ENCODE measurements at places on chromosomes 2 and 18. TPM values are rescaled to one million over a fixed set of nuclear protein-coding genes. Genes with fewer than 3 reads are reported as not detected.
A peak's percentile ranks its signal among the peaks of the same experiment; 100 is the strongest.

DNA sequence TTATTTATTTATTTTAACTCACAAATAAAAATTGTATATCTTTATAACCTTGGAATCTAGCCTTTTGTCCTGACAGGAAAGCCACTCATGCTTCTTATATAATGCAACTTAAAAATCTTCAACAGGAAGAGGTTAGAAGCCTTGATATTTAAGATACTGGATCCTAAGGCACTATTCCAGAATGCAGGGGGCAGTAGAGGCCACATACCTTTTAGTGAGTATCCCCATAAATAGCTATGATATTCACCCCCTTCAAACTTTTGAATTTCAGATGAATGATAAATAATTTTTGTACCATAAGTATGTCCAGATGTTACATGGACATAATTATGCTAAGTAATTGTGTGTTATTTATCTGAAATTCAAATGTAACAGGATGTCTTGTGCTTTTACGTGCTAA, 592.7 kb upstream of the VRK2 start:
- DNase-seq, result no peak

STPG4 gene
- not detected for total RNA-seq

PROKR1 gene
- total RNA-seq, result not detected

DNA sequence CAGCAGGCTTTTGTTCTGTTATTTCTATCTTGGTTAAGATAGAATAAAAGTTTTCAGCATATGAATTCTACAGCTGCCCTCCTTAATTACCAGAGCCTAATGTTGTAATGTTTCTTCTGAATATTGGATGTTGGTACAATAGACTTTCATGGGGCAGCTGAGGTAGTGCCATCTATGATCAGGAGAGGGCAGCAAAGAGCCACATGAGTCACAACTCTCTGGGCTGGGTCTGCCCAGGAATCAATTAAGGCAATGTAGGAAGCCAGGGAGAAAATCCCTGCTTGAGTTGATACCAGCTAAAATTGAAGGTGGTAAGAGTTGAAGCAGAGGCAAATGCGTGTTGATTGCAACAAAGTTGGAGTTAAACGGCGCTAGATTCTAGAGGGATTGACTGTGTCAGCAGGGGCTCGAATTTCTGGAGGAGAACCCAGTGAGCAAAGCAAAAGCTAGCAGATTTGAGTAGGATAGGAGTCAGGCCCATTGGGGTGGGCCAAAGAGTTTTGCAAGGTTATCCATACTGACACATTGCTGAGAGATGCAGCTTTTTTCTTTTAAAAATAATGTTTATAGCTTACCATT, 10.6 kb upstream of the MC5R start:
- DNase-seq, result peak; percentile 77

DNA sequence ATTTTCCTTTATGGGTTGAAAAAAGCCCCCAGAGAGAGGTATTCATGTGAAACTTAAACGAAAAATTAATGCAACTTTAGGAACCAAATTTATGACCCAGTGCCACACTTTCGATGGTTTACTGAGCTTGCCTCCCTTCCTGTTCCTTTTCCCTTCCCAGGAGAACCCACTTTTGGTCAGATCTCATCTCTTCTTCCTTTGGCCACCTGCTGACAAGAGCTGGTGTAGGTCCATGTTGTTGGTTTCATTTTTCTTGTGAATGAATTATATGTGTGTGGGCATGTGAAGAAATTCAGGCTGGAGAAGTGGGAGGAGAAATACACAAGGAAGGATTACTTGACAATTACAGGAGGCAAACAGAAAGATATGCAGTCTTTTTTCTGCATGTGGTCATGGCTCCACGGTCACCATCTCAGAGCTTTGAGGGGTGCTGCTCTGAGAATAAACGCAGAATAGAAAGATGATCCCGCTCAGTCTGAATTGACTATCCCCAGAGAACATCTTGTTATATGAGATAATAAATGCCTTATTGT, 111.3 kb upstream of the TCF4 start:
- DNase-seq, result no peak

NEMP2 gene
- total RNA-seq, result 3.1 TPM

DNA sequence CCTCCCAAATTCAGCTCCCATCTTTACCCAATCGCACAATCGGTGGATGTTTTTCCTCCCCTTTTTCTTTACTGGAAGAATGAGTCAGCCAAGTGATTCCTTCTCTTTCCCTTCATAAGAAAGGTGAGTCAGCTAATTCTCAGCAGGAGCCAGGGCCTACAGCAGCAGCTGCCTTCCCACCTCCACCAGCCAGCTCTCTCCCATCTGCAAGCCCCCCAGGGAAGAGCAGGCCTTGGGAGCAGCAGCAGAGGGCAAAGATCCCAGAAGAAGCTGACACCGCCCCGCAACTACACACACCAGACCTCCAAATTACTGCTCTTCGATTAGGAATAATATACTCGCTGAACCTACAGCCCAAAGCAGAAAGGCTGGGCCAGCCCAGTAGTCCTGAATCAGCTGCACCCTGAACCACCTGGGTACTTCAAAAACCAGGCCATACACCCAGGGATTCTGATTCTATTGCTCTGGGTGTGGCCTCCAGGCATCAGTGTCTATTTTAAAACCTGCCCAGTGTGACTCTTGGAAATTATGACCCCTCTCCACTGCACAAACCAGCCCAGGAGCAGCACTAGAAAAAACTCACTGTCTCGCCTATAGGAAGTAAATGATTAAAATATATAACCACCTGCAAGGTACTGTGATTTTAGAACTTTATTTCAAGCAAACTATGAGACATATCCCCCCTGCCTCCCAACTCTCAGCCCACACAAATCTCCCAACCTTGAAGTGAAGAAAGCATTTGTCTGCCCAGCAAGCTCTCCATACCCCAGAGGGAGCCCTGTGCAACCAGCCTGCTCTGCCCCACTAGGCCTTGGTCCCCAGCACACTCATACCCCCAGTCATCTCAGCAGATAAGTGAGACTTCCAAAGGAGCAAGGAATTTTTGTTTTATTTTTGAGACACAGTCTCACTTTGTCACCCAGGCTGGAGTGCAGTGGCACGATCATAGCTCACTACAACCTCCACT, 7.3 kb downstream of the SFXN5 start:
- no peak for DNase-seq

DNA sequence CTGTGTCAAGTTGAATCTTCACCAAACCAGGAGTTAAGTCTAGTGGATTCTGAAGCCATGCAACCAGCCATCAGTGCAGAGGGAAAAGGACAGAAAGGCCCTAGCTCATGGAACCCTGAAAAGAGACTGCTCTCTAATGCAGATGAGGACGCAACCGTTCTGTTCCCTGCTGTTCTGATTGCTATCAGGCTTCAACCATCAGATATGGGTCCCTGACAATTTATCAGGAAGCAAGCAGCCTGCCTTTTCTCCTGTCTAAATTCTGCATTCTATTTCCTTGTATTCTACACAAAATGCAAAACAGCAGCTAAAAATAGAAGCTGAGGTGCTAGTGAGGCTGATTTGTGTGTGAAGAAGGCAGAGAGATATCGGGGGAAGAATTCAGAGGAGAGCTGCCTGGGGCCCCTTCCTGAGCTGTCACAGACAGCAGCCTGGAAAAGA, 68.4 kb upstream of the RTN4 start:
- DNase-seq, result no peak
